ENCODE measurements at places on chromosomes 3 and 15.
A peak's percentile ranks its signal among the peaks of the same experiment; 100 is the strongest.

GRCh38 chr3:28667646-28668621, 319.3 kb upstream of the AZI2 start:
- DNase-seq = no peak

DNA sequence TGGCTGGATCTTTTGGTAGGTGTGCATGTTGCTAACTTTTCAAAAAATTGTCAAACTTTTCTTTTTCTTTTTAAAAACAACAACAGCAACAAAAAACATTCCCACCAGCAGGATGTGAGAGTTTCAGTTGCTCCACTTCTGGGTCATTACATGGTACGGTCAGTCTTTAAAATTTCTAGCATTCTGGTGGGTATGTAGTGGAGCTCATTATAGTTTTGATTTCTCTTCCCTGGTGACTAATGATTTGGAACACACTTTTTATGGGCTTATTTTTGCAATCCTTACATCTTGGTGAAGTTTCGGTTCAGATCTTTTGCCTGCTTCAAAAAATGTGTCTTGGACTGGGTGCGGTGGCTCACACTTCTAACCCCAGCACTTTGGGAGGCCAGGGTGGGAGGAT, 19.3 kb downstream of the ATP1B3 start:
- DNase-seq = no peak

- DNase-seq = no peak
Measured at GRCh38 chr15:85588677-85589076, 206.0 kb downstream of the KLHL25 start.

GRCh38 chr3:53496984-53497383, 2.6 kb downstream of the CACNA1D start:
- DNase-seq = no peak

GRCh38 chr3:114471478-114471877, 177.7 kb downstream of the TIGIT start:
- DNase-seq = no peak

DNA sequence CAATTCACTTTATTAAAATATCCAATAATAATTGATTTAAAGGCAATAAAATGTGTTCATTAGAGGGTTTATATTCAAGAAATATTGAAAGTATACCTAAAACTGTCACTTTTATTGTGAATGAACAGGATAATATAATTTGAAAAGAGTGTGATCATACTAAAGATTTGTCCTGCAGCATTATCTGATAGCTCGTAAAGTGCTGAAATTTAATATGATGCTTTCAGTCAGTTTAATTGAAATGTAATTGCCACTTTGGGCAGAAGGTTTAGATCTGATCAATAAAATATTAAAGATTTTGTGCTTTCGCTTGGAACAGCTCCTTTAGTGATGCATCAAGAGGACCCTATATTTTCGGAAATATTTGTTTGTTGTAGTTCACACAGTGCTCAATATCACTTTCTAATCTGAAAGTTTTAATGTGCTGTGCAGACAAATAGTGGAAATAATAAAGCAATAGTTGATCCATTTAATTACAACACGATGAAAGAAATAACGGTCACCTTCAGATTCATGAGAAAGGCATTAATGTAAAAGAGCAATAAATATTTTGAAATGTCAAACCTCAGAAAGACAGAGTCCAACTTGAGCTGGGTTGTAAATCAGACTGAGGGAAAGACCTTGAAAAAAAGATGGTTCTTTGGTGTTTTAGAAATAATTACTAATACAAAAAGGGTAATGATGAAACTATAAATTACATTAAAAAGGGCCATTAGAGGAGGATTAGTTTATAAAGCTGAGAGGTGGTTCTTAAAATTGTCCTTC, 129.7 kb upstream of the MEIS2 start:
- DNase-seq = no peak

DNA sequence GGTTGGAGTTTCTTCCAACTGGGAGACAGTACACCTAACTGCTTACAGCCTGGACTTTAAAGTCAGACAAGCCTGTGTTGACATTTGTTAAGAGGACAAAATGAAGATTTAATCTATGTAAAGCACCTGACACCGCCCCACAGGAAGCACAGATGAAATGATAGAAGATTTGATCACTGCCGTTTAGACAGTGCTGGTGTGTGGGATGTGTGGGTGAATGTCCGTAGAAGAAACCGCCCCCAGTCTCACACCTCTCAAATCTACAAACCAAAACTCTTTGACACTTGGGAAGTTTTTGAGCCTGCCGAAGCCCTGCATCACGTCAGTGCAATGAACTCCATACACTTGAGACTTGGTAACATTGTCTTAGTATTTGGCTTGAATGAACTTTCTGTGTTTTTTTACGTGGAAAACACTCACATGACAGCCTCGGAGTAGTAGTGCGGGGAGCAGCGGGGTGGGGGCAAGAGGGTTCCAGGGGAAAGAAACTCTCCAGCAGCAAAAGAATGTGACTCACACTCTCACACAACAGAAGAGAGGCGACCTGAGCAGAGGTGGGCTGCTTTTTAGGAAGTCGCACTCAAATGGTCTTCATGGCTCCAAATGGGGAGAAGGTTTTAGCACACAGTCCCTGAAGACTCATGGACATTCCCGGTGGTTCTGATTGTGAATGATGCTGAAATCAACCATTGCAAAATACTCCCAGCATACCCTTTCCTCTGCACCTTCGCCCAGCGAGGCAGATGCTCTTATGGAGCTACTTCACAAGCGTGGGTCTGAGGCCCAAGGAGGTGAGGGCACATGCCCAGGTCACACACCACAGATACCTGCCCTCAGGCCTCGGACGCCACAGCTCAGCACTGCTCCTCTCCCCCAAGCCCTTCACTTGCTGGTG, 79.2 kb downstream of the SRGAP3 start:
- no peak for DNase-seq

- DNase-seq = no peak
Measured at GRCh38 chr15:38389924-38390542, 63.9 kb upstream of the FAM98B start.

- DNase-seq = no peak
Measured at GRCh38 chr3:16249336-16249735, 15.4 kb downstream of the DPH3 start.

- DNase-seq = no peak
Measured at GRCh38 chr3:107401301-107401700, 24.1 kb downstream of the CCDC54 start.

- no peak for DNase-seq
Measured at GRCh38 chr3:98855806-98856400, 45.6 kb downstream of the DCBLD2 start.

- DNase-seq = peak; percentile 34
Measured at GRCh38 chr3:51338632-51339031, 46.5 kb upstream of the MANF start.

DNA sequence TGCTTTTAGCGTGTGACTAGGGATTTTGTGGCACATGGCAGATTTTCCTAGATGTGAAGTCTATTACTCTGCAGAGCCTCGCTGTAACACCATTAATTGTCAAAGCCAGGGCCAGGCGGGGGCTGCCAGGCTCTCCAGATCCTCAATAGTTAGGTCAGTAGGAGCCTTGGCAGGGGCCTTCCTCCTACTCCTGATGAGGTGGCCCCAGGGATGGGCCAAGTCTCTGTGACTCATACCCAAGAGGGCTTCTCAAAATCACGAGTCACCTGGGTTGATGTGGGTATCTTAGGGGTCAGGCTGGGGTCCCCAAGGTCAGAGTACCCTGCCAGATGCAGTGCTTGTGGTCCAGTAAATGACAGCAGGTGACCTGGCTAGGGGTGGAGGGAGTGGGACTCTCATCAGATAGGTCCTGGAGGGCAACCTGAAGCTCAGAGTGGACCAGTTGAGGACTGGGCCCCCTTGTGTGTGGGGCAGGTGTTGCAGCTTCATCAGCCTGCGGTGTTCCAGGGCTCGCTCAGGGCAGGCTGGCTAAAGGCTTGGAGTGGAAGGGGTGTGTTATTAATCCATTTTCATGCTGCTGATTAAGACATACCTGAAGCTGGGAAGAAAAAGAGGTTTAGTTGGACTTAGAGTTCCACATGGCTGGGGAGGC, 88.5 kb upstream of the MYZAP start:
- no peak for DNase-seq

DNA sequence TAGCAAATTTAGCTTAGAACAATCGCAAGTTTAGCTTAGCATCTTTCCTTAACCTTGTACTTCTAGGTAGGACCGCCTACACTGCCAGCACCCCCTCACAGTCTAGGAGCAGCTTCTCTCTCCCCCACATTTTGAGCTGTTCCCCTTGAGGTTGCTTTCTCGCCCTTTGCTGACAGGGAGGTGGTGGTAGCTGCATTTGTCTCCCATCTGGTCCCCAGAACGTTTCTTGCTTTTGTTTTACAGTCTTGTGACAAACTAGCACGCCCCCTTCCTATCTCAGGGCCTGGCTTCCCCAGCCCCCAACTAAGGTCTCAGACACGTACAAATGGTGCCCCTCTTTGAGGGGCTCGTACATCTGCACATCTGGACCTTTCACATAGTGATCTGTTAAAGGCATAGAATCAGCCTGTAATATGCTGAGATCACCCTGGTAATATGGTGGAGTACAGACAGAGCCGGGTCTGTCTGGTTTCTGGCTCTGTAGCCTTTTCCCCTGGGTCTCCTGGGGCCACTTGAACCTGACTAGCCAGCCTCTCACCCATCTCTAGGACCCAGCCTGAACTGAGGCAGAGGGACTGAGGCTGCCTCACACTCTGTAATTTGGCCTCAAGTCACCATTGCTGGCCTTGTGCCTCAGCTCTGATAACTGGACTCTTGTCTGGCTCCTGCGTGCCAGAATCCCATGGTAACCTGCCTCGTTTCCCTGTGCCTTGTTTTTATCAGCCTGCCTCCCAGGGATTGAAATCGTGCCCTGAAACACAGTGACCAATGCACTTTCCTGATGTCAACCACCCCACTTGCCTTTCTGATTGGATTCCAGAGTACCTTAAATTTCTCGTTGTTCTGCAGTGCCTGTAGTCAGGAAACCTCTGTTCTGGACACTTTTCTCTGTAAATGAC, 27.7 kb downstream of the CRTC3 start:
- no peak for DNase-seq

GRCh38 chr3:86239946-86240345, 751.0 kb downstream of the VGLL3 start:
- no peak for DNase-seq

- no peak for DNase-seq
Measured at GRCh38 chr3:17579289-17580031, 163.0 kb downstream of the TBC1D5 start.

GRCh38 chr3:152557302-152557999, 277.5 kb upstream of the P2RY1 start:
- DNase-seq = no peak

DNA sequence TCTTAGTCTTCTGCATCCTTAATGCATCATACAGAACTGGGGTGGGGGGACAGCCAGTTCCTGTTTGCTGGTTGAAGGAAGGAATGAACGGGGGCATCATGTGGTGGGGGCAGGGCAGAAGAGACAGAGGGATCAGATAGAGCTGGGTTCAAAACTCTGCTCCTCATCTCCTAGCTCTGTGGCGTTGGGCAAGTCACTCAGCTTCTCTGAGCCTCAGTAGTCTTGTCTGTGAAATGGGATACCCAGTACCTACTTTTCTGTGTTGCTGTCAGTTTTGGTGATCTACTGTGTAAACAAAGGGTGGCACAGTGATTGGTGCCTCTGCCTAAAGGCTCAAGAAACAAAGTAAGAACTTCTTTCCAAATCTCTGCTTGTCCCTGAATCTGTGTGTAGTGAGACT, 36.3 kb downstream of the RHCG start:
- no peak for DNase-seq

DNA sequence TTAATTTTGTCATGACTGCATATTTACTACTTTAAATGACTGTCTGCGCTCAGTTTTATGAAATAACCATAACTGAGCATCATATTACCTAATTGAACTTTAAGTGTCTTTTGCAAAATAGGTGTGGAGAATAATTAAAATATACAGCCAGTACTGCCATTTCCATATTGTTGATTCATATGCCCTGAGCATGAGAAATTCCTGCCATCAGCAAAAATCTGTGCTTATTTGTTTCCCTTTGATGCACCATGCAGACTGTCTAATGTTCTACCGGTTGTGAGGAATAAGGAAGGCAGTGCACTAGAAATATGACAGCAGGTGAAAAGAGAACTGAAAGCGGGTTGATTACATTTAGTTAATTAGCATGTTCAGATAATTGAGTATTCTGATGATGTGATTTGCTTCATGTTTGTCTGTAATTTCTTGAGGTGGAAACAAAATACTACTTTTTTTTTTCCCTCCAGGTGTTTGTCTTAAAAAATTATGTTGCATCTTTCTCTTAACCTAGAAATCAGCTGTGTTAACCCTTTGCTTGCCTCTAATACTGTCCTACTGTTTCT, 229.4 kb upstream of the AZI2 start:
- DNase-seq = no peak

DNA sequence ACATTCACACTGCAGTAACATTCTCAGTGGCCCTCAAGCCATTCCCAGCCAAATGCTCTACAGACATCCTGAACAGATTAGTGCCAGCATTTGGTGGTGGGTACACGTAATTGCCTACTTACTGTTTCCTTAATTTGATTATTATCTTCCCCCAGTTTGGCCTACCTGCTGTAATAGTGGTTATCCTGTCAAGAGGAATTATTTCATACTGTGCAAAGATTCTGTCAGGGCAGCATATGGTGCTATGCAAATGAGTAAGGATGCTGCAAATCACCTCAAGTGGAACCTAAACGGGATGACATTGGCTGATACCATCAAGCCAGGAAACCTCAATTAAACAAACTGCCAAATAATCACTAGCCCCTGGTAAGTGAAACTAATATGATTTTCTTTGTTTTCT, 88.7 kb downstream of the SEMA6D start:
- DNase-seq = no peak

DNA sequence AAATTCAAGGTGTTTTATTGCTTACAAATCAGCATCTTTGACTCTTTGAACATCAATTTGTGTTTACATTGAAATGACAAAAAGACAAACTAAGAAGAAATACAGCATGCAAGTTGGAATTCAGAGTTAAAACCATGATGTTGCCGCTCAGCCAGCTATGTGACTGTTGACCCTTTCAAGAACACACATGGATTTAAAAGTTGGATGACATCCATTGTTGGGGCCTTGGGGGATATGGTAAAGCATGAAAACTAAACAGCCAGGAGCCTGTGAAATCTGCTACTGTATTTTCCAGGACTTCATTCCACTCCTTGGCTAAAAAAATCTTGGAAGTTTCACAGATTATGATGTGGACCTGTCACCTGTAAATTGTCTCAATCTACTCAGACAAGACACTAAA, 4.6 kb downstream of the P2RY1 start:
- no peak for DNase-seq
